ENCODE measurements at places on chromosomes 12 and 14.

DNA sequence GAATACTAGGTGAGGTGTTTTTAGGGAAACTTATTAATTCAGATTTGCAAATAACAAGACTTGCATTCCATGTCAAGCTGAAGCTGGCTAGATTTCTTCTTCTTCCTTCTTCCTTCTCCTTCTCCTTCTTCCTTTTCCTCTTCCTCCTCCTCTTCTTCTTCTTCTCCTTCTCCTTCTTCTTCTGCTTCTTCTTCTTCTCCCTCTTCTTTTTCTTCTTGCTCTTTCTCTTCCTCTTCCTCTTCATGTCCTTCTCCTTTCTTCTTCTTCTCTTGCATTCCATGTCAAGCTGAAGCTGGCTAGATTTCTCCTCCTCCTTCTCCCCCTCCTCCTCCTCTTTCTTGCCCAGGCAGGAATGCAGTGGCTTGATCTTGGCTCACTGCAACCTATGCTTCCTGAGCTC is 297.8 kb downstream of the PRKD1 start:
- ATAC-seq: no peak

- ATAC-seq: no peak
These were observed 440.9 kb downstream of the LRIG3 start for GRCh38 chr12:58479401-58479800.

DNA sequence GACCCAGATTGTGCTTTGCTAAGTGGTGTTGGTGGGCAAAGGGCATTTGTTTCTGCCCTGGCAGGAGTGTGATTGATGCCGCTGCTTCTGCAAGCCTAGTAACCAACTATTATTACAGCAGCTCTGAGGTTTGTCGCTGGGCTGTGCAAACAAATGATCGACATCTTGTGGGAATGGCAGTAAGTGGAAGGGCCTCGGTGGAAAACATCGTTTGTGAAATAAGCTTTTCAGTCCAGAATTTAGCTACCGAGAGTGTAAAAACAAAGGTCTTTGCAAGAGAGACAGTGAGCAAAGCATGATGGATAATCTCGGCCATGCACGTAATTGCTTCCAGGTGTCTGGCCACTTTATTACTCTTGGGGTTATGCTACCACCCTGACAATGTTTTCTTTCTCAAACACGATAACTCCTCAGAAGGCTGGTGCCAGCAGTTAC is 397.7 kb upstream of the PRICKLE1 start:
- no peak for ATAC-seq

GRCh38 chr12:89244536-89244935 is 107.8 kb downstream of the DUSP6 start:
- peak; percentile 86 for ATAC-seq

GRCh38 chr12:10612984-10613348 is 443 bp downstream of the MAGOHB start:
- ATAC-seq: peak; percentile 8
